Central memory CD4-positive, alpha-beta T cell (primary cell): ENCODE measurements at places on chromosomes 2 and 18.

- peak; percentile 1 for DNase-seq
These were observed 80.0 kb downstream of the EXOC6B start for GRCh38 chr2:72745679-72746368.

GRCh38 chr2:64524604-64525316 is 632 bp downstream of the AFTPH start:
- no peak for DNase-seq

GRCh38 chr18:64403784-64404503 is 255.1 kb upstream of the LINC00305 start:
- no peak for DNase-seq

DNA sequence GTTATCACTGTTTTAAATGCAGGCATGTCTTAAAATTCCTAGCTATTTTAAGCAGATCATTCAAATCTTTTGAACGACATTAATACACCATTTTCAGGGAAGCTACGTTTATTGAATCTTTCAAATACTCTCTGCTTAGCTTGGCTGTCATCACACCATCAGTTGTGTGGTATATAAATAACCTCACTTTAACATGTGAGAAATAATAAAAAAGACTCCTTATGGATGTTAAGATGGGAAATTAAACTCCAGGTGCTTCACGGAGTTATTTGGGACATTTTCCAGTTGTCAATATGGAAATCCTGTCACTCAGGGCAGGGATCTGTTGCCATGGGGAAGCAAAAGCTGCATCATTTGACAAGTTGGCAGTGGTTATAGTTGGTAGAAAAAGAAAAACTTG is 649.2 kb upstream of the CDH2 start:
- DNase-seq = no peak

DNA sequence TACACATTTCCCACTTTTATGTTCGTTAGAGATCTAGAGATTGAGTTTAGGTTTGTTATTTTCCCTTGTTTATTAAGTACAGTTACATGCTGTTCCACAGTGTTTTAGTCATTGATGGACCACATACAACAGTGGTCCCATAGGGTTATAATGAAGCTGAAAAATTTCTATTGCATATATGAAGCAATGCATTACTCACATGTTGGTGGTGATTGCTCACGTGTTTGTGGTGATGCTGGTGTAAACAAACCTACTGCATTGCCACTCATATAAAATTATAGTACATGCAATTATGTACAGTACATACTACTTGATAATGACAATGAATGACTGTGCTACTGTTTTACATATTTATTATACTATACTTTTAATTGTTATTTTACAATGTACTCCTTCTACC is 51.0 kb upstream of the NXPH2 start:
- DNase-seq = no peak

GRCh38 chr2:133456156-133456555 is 112.1 kb downstream of the NCKAP5 start:
- no peak for DNase-seq

- no peak for DNase-seq
These were observed 304.7 kb upstream of the TMEFF2 start for GRCh38 chr2:192499476-192499875.

DNA sequence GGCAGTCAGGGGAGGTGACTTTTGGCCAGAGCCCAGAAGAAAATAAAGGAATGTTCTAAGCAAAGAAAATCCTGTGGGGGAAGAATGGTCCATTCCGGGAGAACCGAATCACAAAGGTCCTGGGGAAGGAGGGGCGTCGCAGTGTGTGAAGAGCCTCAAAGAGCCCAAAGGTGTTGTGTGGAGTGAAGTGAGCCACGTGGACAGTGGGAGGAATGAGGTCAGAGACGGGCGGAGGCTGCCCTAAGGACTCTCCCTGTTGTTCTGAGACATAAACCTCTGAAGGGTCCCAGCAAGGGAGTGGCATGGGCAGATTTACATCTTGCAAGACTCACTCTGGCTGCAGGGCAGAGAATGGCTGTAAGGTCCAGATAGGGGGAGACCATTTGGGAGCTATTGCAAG is 91.3 kb upstream of the SEC11C start:
- DNase-seq = no peak

DNA sequence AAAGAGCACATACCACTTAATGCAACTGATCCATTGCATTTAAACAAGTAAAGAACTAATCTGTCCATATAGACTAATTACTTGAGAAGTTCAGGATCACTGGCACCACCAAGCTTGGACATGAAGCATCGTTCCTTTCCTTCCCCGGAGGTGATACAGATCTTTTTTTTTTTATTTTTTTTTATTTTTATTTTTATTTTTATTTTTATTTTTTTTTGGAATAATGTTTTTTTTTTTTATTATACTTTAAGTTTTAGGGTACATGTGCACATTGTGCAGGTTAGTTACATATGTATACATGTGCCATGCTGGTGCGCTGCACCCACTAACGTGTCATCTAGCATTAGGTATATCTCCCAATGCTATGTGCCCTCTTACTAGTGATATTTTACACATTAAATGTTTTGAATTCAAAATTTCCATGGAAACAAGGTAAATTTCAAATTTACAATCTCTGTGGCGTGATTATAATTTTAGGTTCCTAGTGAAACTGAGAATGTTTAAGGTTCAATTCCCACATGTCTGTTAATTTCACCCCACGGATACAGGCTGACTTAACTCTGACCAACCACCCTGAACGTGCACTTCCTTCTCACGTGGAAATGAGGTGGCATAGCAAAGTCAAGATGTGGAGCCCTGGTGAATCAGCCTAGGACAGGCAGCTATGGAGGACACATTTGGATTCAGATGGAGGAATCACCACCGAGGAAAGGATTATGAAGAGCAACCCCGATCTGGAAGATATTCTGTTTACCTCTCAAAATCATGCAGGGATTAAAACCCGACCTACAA is 101.6 kb upstream of the THOC1 start:
- DNase-seq = no peak

DNA sequence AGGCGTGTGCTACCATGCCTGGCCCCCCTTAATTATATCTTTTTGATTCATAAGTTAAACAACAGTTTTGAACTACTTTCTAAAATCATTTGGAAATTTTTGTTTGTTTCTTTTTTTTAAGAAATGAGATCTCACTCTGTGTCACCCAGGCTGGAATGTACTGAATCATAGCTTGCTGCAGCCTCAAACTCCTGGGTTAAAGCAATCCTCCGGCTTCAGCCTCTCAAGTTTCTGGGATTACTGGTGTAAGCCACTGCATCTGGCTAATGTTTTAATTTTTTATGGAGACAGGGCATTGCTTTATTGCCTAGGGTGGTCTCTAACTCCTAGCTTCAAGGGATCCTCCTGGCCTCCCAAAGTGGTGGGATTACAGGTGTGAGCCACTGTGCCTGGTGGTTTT is 71.5 kb downstream of the BABAM2 start:
- no peak for DNase-seq

DNA sequence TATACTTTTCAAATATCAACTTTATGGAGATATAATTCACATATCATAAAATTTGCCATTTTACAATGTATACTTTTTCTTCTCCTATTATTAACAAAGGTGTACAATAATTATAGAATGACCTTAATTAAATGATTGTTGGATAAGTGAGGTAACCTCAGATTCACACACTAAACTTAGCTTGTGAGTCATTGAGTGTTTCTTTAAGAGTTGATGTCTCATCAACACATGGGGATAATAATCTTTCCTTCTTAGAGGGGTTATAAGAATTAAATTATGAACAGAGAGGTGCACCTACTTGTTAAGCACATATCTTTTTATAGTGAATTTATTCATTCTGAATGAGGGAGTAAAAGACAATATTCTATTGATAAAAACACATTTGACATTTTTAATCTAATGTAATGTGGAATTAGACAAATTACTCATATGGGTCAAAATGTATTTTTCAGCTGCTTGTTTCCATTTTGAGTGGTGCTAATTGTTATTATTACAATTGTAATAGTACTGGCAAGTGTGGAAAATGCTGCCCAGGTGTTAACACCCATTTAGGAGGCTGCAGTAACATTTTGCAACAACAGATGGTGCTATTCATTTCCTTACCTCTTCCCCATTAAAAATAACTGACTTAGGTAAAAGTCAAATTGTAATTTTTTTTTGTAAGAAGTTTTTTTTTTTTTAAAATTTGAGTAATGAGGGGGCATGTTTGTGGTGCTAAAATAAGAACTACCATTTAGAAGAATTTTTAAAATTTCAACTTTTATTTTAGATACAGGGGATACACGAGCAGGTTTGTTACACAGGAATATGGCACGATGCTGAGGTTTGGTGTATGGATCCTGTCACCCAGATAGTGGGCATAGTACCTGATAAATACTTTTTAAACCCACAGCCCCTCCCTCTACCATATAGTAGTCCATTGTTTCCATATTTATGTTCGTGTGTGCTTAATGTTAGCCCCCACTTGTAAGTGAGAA is 32.1 kb upstream of the DYNAP start:
- DNase-seq = peak; percentile 1

- no peak for DNase-seq
These were observed 4.6 kb upstream of the SDC1 start for GRCh38 chr2:20229322-20230113.

DNA sequence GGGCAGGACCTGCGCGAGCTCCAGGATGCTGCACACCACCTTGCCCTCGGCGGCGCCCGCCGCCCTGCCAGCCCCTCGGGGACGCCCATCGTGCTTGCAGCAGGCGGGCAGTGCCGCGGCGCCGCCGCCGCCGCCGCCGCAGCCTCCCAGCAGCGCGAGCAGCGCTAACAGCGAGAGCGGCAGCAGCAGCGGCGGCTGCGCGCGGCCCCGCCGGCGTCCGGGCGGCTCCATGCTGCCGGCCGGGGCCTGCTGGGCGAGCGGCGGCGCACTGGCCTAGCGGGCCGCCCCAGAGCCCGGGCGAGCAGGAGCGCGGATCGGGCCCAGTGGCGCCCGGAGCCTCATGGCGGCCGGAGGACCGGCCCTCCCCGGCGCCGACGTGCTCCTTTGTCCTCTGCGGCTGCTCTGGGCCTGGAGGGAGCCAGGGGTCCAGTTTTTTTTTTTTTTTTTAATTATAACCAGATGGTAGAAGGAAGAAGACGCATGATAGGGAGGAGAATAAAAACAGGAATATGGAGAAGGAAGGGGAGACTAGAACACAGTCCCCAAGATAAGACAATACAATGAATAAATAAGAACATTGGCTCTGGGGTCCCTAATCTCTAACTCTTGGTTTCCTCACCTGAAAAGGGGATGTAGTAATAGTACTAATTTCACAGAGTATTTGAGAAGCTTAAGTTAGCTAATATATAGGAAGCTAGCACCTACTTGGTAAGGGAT is 17.1 kb upstream of the ANKRD62 start:
- no peak for DNase-seq

GRCh38 chr2:239294571-239295054 is 106.2 kb downstream of the HDAC4 start:
- DNase-seq = no peak

DNA sequence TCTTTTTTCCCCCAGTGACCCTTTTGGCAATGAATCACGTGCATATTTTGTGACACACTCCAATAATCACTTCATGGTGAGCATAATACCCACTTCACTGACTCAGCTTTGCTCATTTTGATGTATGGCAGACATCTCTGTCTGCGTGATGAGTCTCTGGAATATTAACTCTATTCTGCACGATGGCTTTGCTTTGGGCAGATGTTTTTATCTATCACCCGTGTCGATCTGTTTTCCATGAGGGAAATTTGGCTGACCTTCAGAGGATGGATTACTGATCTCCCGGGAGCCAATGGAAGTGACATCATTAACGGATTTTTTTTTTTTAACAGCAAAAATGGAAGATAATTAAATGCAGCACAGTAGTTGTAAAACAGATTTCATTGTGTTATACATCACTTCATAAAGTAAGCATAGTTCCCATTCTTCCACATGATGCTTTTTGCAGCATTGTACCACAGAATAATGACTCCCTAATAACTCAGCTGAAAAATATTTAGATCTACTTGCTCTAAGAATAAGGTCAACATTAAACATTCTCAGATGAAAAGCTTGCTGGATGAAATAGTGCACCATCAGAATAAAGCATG is 29.8 kb downstream of the CDC42EP3 start:
- no peak for DNase-seq

- DNase-seq = no peak
These were observed 185.0 kb upstream of the TMEFF2 start for GRCh38 chr2:192379736-192380135.

- no peak for DNase-seq
These were observed 255.3 kb upstream of the SIX2 start for GRCh38 chr2:45264227-45265225.

DNA sequence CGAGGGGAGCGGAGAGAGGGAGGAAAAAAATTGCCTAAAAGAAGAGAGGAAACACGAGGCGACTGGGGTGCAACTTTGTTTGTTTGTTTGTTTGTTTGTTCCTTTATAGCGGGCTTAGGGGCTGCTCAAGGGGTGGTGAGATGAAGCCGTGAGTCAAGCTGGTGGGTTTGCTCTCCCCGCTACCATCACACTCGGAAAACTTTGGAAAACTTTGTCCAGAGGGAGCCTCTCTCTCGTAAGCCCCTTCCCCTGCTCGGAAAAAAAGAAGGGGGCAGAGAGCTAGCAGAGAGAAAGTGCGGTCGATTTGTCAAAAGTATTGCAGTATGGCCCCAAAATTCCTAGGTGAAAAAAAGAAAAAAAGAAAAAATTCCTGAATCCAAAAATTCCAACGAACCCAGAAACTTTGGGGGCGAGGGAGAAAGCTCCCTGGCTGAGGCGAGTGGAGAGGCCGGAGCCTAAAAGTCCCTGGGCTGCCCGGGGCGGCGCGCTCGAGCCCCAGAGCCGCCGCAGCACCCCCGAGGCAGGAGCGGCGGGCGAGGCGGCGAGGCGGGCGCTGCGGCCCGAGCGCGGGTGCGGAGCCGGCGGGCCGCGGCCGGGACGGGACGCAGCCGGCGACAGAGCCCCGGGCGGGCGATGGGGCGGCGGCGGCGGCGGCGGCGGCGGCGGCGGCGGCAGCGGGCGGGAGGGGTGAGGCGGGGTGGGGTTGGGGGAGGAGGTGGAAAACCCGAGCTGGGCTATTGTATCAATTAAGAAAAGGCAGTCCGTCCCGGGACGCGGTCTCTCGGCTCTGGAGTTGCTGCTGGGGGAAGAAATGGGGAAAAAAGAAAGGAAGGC is 558 bp upstream of the CYP26B1 start:
- DNase-seq = no peak

DNA sequence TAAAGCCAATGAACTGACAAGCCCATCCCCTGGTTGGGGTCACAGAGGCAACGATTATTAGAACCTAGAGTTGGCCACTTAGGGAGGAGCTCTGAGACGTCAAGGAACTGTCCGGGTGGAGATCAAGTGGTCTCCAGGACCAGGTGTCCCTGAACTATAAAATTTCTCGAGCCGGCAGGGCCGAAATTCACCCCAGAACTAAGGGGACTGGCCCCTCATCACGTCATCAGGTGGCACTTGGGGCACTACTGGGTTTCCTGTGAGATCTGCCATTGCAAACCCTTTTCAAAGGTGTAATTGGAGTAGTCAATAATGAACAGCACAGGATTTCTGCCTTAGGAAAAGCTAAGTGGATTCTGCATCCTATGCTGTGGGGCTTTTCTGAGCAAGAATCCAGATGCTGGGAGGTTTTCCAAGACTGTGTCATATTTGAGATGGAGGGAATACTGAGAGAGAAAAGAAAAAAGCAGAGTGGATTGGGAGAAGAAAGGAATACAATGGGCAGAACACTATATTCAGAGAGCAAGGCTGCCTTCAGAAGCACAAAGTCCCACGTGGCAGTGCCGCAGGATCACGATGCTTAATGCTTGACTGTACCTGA is 113.6 kb downstream of the ALPK2 start:
- no peak for DNase-seq

- no peak for DNase-seq
These were observed 2.1 kb upstream of the LRRFIP1 start for GRCh38 chr2:237625216-237625705.

- no peak for DNase-seq
These were observed 247.9 kb downstream of the TSN start for GRCh38 chr2:122003196-122003940.
